ENCODE measurements at places on chromosomes 1 and 21. TPM values are rescaled to one million over a fixed set of nuclear protein-coding genes. Genes with fewer than 3 reads are reported as not detected.

DNA sequence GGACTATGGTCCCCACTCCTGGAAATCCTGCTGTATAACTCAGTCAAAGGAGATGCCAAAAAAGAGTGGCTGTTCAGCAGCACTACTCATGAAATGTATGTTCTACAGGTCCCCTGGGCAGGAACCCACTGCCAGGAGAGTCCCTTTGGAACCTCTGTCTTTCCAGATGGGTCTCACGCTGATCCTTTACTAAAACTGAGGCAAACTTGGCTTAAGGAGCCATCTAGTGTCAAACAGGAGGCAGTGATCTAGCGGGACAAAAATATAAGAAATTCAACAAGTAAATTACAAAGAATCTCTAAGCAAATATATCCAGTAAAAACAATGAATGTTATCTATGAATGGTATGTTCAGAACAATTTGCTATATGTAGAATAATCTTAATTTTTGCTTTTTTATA lies 80.5 kb upstream of the PRMT6 start:
- DNase-seq: no peak

DNA sequence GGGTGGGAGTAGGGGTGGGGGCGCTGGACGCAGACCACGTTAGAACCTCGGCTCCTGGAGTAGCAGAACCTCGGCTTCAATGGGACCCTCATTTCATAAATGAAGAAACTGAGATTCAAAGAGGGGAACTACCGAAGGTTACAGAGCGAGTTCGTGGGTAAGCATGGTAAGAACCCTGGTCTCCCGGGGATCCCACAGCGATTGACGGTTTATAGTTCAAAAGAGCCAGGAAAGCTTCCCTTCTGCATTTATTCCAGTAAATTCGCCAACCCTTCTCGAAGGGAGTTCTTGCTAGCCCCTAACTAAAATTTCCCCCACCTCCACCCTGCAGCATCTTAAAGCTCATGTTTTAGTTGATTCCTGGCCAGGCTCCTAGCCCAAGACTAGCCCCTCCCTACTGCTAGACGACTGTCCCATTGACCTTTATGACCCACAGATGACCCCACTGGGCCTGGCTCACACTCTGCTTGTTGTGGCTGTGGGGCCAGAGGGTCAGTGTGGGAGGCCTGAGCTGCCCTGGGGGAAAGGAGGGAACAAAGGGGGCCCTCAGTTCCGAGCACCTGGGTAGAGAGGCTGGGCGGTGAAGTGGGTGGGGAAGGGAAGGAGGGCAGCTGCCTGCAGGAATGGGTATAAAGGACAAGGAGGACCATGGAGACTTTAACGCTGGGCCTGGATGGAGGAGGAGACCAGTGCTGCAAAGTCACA lies 558 bp upstream of the KIF21B start:
- peak; percentile 62 for DNase-seq

- no peak for DNase-seq
Observed at GRCh38 chr1:153549741-153550397, 811 bp upstream of the S100A3 start.

GRCh38 chr1:97078872-97079271 lies 357.3 kb downstream of the PTBP2 start:
- no peak for DNase-seq

- no peak for DNase-seq
Observed at GRCh38 chr1:53352561-53352960, 24.7 kb upstream of the LRP8 start.

GRCh38 chr1:56249234-56249633 lies 330.1 kb downstream of the PLPP3 start:
- DNase-seq: no peak

- no peak for DNase-seq
Observed at GRCh38 chr1:7339014-7339413, 432.1 kb upstream of the VAMP3 start.

DNA sequence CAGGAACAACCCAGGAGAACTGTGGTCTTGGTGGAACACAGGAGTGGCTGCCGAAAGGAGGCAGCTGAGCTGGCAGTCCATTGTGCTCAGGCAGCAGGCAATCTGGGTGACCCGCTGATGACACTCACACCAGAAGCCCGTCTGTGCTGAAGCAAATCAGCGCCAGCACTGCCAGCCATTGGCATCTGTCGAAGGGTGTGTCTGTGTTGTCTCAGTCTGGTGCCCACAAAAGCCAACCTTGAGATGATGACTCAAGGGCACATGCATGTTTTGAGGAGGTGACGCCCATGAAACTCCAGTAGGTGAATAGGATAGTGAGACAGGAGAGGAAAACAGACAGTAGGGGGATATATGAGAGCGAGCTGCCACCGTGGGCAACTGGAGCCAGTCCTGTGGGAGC lies 167.3 kb downstream of the KAZN start:
- no peak for DNase-seq

GRCh38 chr1:230540421-230541155 lies 101.7 kb upstream of the COG2 start:
- DNase-seq: no peak

DNA sequence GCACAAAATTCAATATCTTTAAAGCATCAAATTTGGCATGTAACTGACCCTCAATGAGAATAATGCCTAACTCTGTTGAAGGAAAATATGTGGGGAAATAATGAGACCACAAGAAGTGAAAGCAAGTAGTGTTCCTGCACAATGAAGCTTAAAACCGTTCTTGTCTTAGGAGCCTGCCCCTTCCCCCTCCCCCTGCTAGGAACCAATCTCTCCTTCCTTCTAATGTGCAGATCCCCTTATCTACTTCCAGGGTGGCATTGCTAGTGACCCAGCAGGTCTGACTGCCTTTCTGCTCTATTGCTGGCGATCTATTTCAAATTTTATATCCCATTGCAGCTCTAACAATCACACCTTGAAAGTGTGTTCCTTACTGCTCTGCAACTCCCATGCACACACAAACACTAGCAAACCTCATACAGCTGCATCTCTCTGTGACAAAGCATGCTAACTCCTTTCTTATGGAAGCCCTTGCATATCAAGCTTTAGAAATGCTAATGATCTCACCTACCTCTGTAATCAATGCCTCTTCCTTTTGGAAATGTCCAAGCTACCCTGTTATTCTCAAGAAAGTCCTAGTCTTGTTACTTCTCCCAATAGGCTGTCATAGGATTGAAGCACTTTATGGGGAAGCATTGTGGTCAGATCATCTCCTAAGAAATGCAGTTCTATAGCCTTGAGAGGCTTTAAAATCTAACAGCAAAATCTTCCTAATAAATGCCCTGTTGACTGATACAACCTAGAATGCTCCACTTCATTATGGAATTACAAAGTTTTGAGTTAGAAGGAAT lies 26.5 kb downstream of the BCL9 start:
- DNase-seq: no peak

DNA sequence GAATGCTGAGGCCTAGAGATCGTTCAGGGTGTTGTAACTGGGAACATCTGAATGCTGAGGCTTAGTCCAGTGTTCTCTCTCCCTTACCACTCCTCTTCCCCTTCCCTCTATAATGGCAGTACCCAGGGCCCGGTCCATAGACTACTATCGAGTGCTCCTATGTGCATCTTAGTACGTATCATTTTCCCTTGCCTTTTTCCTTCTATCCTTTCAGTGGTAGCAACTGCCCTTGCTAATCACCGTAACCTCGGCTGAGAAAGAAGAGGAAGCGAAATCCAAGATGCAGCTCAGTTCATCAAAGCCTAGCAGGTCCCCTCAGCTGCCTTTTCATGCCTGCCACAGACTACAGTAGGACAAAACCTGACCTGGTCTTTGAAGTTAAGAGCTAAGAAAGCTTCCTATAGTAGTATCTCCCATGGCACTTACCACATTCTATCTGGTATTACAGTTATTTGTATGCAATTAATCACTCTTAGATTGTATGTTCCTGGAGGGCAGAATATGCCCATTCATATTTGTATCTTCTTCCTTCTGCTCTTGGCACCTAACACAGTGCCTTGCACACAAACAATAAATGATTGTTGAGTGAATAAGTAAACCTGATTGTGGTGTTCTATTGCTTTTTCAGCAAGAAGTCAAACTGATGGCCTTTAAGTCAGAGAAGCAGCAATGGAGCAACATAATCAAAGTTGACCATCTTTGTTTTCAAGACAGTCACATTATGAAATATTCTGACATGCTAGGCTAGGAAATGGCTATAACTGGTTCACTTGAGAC lies 22.4 kb downstream of the CNIH4 start:
- no peak for DNase-seq

DNA sequence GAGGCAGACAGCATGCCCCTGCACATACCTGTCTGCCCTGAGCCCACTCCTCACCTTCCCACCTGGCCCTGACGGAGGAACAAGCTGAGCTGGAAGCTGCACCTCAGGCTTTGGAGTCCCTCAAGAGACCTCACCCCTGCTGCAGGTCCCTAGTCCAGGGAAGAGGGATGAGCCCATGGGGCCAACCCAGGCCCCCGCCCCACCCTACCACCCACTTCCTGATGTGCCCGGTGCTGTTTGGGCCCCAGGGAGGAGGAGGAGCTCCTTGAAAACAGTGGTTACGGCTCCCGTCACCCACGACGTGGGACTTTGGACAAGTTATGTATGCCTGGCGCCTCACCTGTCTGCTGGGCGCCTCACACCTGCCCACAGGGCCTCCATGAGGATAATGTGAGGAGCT lies 250.2 kb downstream of the NPHP4 start:
- no peak for DNase-seq

- no peak for DNase-seq
Observed at GRCh38 chr21:31346256-31346821, 2.3 kb upstream of the TIAM1 start.

DNA sequence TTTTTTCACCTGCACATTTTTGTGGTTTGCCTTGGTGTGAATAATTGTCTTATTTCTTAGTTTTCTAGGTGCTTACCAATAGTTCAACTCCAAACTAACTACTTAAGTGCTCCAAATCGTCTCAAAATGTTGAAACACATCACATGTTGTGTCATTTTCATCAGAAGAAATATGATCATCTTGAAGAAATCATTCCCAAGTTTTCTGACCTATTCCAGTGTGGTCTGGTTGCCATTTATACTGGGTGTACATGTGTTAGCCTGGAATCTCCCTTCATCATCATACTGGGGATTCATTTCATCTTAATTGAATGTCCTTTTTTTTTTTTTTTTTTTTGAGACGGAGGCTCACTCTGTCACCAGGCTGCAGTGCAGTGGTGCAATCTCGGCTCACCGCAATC lies 67.0 kb downstream of the EIF2B3 start:
- no peak for DNase-seq

- DNase-seq: peak; percentile 65
Observed at GRCh38 chr1:15994590-15995351, 9.3 kb upstream of the SRARP start.

- no peak for DNase-seq
Observed at GRCh38 chr1:221865808-221866207, 123.9 kb upstream of the DUSP10 start.

- peak; percentile 90 for DNase-seq
Observed at GRCh38 chr1:201480231-201481003, 11.4 kb upstream of the PHLDA3 start.

DNA sequence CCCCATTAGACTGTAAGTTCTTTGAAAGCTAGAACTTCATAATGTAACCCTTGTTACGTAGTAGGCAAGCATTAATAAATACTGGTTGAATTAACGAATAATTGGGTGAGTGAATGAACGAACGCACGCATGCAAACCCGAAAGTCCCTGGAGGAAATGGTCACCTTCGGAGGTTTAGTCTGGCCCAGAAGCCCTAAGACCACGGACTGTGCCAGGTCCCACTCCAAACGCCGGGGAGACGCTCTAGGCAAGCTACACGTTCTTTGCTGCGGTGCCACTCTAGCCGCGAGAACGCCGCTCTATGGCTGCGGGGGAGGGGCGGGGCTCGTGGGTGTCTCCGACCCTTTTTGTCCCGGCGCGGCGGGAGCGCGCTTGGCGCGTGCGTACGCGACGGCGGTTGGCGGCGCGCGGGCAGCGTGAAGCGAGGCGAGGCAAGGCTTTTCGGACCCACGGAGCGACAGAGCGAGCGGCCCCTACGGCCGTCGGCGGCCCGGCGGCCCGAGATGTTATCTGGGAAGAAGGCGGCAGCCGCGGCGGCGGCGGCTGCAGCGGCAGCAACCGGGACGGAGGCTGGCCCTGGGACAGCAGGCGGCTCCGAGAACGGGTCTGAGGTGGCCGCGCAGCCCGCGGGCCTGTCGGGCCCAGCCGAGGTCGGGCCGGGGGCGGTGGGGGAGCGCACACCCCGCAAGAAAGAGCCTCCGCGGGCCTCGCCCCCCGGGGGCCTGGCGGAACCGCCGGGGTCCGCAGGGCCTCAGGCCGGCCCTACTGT lies at the start of gene KDM1A:
TSS of gene KDM1A (plus strand) at position 375 of the 769 bp plus-strand sequence. CDS start at position 504, 129 bp downstream.
- DNase-seq: peak; percentile 92

DNA sequence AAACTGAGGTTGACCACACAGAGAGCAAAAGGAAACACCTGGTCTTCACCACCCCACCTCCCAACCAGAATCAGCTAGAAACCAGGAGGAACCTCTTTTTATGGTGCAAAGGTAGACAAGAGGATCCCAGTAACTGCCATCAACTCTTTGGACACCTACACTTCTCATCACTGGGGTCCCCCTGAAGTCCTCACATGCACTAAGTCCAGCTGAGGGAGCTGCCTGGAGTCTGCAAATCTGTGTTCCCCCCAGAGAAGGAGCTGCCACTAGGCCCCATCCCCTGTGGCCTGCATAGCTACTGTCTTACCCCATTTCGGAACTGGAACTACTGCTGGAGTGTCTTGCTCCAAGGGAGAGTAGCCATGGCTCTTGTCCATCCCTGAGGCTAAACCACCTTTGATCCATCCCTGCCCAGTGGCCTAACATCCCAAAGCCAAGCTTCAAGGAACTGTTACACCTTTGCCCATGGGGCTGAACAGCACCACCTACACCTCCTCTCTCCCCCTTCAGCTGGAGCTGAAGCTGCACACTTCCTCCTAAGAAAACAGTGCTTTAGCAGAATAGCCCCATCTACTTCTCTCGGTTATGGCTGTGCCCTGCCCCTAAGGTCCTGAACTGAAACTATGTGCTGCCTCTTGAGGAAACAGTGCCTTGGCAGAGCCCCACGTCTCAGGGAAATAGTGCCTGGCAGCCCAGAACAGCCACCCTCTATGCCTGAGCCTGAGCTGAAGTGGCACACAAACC lies 85.4 kb upstream of the CD53 start:
- DNase-seq: no peak

- DNase-seq: no peak
Observed at GRCh38 chr1:201985355-201985754, 2.9 kb downstream of the RNPEP start.

DNA sequence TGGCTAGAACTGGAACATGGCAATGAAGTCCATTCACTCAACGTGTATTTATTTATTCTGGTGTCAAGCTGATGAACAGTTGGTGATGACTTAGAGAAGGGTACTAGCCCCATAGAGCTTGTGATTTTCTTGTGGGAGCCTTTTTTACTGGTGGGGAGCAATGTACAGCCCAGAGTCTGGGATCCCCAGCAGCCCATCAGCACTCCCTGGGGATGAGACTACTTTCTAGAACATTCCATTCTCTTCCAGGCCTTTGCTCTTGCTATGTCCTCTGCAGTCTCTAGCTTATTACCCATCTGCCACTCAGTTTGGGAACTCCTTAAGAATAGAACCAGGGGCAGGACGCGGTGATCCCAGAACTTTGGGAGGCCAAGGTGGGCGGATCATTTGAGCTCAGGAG lies 11.6 kb downstream of the SLC2A1 start:
- no peak for DNase-seq

DCST1 gene
- total RNA-seq: not detected

GFI1 gene
- 0.66 TPM for total RNA-seq

STPG1 gene
- total RNA-seq: 7.2 TPM

S100A14 gene
- total RNA-seq: 0.24 TPM

RHBDL2 gene
- not detected for total RNA-seq

NDUFS5 gene
- total RNA-seq: 523 TPM

TDRD5 gene
- total RNA-seq: 0.33 TPM

MDM4 gene
- total RNA-seq: 61.7 TPM
